Activated CD4-positive, alpha-beta T cell treated with anti-CD3 and anti-CD28 coated beads for 36 hours (primary cell): ENCODE measurements at places on chromosomes 4 and X. TPM values are rescaled to one million over a fixed set of nuclear protein-coding genes. Genes with fewer than 3 reads are reported as not detected.

FRAS1 gene
- total RNA-seq = not detected

BEX4 gene
- 9.9 TPM for total RNA-seq

PGAM4 gene
- 0.55 TPM for total RNA-seq

GAGE12G gene
- not detected for total RNA-seq

CYTL1 gene
- not detected for total RNA-seq

GDI1 gene
- total RNA-seq = 117 TPM

ZDHHC15 gene
- total RNA-seq = 0.23 TPM

PHEX gene
- total RNA-seq = 3.7 TPM

XG gene
- total RNA-seq = not detected

UCP1 gene
- total RNA-seq = not detected

GLRA3 gene
- total RNA-seq = not detected

PTTG2 gene
- not detected for total RNA-seq

CLNK gene
- not detected for total RNA-seq

GPC4 gene
- total RNA-seq = not detected

MTTP gene
- 0.25 TPM for total RNA-seq

ADAMTS3 gene
- total RNA-seq = not detected

SHROOM2 gene
- total RNA-seq = not detected

RNF113A gene
- 29.9 TPM for total RNA-seq

TMPRSS11D gene
- total RNA-seq = not detected

SOWAHD gene
- total RNA-seq = 0.11 TPM

OTC gene
- total RNA-seq = not detected

DRP2 gene
- 0.79 TPM for total RNA-seq

S100P gene
- total RNA-seq = 2.1 TPM

GC gene
- not detected for total RNA-seq

EDA gene
- total RNA-seq = 0.73 TPM

LONRF3 gene
- total RNA-seq = 1.9 TPM

FGF2 gene
- total RNA-seq = 0.91 TPM

MAGEB17 gene
- not detected for total RNA-seq

POU4F2 gene
- not detected for total RNA-seq

NMU gene
- not detected for total RNA-seq

SPON2 gene
- 8.5 TPM for total RNA-seq

GPR119 gene
- not detected for total RNA-seq

CFI gene
- not detected for total RNA-seq

RASL11B gene
- 0.23 TPM for total RNA-seq

XAGE1B gene
- not detected for total RNA-seq

ALAS2 gene
- total RNA-seq = not detected

DTHD1 gene
- 0.73 TPM for total RNA-seq

RWDD4 gene
- 19.4 TPM for total RNA-seq

CYLC1 gene
- total RNA-seq = not detected

PSAPL1 gene
- not detected for total RNA-seq

SSX3 gene
- total RNA-seq = not detected

UGT2B10 gene
- not detected for total RNA-seq

ATP1B4 gene
- total RNA-seq = not detected

WAS gene
- 102 TPM for total RNA-seq

PRICKLE3 gene
- total RNA-seq = 22.3 TPM
